ENCODE measurements at places on chromosomes 7 and 10.

DNA sequence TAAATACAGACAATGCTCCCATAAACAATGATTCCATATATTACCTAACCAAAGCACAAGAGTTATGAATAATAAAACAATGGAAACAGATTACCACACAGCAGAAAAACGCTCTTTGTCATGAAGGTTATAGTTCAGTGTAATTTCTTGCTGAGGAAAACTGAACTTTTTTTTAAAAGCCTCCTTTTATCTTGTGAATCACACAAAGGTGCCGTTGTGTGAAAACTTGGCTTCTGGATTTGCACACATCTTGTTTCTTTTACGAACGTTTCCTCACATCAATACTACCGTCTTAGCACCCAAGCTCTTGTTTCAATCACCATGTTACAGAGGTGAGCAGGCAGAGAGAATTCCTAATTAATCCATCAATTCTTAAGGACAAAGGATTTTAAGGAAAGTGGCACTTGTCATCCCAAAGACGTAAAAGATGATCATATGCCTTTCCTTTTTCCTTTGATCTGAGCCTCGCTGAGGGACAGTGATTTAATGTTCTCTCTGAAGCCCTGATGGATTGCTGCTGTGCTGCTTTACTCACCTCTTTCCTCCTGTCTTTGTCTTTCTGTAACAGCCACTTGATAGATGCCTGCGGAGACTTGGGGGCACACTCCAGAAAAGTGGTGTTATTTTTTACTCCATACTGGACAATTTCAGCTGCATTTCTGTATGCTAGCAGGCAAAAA is 110.1 kb downstream of the CD36 start:
- peak; percentile 21 for DNase-seq

- DNase-seq, result peak; percentile 74
Observed at GRCh38 chr10:71383972-71384687, 12.6 kb upstream of the CDH23 start.

DNA sequence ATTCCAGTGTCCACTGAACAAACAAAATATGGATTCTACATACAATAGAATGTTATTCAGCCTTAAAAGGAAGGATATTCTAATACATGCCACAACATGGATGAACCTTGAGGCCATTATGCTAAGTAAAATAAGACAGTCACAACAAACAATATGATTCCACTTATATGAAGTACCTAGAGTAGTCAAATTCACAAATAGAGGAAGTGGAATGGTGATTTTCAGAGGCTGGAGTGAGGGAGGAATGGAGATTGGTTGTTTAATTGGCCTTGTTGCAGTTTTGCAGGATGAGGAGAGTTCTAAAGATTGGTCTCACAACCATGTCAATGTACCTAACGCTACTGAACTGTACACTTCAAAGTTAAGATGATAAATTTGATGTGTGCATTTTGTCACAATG is 119.6 kb downstream of the CHN2 start:
- no peak for DNase-seq

- no peak for DNase-seq
Observed at GRCh38 chr7:108468246-108468645, 12.0 kb upstream of the NRCAM start.

- no peak for DNase-seq
Observed at GRCh38 chr7:85324145-85324799, 137.4 kb upstream of the SEMA3D start.

DNA sequence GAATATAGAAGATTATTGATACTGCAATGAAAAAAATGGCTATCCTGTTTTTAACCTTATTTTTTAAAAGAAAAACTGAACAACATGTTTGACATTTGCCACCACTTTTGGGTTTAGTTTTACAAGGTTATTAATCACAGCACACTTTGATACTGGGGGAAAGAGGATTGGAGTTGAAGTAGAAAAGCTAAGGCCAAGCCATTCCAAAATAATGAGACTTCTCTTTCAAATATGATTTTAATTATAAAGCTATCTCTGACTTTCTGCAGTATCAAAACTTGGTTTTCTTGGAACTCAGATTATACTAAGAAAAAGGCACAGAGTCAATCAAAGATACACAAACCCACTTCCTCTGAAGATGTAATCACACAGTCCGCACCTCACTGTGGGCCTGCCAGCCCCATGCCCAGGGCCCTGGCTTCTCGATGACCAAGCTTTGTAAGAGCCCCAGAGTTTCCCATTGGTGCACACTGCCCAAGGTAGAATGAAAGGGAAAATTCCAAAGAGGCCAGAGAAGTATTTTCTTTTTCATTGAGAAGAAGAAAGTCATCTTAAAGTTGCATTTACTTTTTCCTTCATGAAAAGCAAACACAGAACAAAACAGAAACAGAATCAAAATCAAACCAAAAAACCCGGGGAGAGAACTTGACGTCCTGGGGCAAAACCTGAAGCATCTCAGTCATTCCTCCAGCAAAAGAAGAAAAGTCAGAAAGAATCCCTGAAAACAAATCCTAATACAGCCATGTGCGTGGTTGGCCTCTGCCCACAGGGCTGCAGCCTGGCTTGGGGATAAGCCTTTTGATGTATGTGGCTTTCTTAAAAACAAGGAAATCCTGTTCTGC is 187.7 kb upstream of the KLF6 start:
- no peak for DNase-seq

GRCh38 chr7:78662939-78663338 is 790.5 kb downstream of the MAGI2 start:
- DNase-seq, result no peak

GRCh38 chr7:65250216-65250615 is 123.4 kb upstream of the ZNF92 start:
- DNase-seq, result no peak

- no peak for DNase-seq
Observed at GRCh38 chr7:69687739-69688433, 89.6 kb downstream of the AUTS2 start.

DNA sequence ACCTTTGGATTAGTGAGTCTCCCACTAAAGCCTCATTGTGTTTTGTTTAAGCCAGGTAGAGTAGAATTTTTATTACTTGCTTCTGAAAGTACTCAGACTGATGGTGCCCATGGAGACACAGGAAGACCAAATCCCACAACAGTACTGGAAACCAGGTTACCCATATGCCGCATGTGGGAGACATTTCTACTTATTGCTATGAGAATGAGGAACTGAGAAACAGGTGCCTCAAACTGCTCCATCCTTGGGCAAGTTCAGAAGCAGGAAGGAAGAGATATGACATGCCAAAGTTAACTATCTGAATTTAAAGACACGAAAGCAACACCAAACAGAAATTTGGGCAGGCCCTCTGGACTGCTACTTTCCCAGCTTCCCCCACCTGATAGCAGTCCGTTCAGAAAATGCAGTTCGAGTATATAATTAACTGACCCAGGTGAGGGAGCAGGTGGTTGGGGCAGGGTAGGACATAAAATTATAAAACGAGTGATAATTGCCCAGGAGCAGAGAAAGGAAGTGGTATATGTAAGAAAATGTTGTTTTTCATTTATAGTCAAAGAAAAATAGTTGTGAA is 382.3 kb upstream of the MTPN start:
- no peak for DNase-seq

- DNase-seq, result no peak
Observed at GRCh38 chr7:27191161-27191731, 6.2 kb upstream of the HOXA11 start.

DNA sequence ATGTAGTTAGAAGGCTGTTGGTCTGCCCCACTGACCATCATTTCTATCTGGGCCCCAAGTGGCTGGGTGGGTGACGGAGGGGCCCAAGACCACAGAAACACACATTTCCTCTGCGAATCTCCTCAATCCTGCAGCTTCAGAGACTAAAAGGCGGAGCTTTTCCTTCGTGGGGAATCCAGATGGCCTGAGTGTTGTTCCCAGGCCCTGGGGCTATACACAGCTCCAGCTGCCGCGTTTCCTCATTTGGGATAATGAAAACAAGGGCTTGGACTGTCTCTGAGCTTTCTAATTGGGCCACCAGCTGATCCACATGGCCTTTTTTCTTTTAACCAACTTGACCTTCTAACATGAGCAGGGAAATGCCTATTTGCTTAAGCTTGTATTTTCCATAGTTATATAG is 339.9 kb downstream of the CXCL12 start:
- DNase-seq, result no peak

DNA sequence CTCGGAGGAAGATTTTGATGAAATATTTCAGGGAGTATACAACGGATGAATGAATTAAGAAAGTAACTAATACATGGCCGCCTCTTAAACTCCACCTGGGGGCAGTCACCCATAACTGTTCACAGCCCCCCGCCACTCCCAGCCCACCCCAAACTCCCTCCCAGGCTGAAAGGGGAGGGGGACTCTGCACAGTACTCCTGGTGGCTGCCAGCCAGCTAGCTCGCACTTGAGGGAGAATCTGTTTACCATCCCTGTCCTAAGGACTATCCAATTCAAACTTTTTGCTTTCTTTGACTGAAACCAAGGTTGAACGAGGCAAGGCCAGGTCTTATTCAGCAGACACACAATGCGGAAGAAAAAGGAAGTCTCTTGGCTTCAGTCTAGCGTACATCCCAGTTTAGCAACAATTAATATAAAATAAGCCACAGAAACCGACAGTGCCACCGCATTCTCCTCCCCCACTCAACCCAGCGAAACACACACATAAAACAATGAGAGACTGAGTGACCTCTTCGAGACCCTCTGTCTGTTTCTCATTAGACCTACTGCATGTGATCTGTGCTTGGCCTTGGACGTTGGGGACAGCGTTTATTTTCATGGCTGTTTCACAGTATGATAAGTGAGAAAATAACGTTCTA is 219.5 kb downstream of the GLI3 start:
- no peak for DNase-seq

GRCh38 chr10:89644691-89644966 is 413 bp downstream of the PANK1 start:
- DNase-seq, result peak; percentile 47

DNA sequence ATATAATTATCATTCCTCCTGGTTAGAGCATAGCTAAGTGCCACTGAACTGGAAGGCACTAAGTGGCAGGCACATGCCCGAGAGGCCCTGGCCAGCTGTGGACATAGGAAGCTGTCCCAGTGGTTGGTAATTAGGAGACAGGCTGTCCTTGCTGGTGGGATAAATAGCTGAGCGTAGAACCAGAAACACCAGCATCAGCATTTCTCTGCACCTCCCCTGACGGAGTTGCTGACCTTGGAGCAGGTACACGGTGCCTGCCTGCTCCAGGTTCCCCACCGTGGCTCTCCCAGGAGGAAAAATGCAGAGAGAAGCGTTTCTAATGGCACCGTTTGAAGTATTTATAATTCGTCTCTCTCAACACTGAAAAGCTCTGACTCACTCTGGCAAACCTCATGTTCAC is 5.6 kb upstream of the ABLIM1 start:
- no peak for DNase-seq

GRCh38 chr10:20429742-20430141 is 467.4 kb downstream of the NEBL start:
- no peak for DNase-seq

- peak; percentile 81 for DNase-seq
Observed at GRCh38 chr7:873367-874002, 2.9 kb upstream of the GET4 start.

DNA sequence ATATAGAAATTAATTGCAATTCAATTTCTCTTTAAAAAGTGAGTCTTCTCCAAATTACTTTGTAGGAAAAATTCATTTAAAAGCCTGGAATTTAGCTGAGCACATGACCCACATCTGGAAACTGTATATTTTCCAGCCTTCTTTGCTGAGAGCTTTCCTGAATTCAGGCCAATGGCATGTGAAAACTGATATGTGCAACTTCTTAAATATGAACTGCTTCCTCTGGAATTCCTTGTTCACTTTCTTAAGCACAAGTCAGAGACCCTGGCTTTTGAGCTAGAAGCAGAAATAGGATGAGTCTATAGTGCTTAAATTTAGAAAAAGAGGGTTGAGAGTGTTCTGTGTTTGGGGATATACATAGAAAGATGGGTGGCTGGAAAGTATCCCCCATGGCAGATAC is 365.1 kb upstream of the MTPN start:
- DNase-seq, result no peak

- no peak for DNase-seq
Observed at GRCh38 chr7:142130267-142130666, 18.7 kb downstream of the MGAM2 start.

GRCh38 chr10:33794460-33794859 is 460.0 kb upstream of the NRP1 start:
- DNase-seq, result no peak

All from midbrain (tissue), 1 donor.